ENCODE measurements at places on chromosomes 4 and X.

GRCh38 chr4:47510506-47511143 is 25.6 kb downstream of the ATP10D start:
- no peak for DNase-seq

DNA sequence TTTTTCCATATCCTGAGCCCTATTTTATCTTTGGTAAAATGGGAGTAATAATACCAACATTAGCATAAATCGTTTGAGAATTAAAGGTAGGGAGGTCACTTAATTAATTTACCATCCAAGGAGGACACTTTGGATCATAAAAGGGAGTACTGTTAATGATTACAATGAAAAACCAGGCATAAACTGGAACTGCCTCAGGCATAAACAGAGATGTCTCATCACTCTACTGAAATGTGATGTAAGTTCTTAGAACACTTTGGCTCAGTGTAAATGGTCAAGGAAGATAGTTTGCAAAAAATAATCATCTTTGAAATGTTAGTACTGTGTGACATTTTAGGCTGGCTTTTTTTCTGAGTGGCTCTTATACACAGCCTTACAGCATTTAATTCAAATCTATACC is 268.7 kb downstream of the SLC39A8 start:
- DNase-seq: no peak

- no peak for DNase-seq
Measured at GRCh38 chr4:38243388-38244053, 283.3 kb downstream of the PTTG2 start.

DNA sequence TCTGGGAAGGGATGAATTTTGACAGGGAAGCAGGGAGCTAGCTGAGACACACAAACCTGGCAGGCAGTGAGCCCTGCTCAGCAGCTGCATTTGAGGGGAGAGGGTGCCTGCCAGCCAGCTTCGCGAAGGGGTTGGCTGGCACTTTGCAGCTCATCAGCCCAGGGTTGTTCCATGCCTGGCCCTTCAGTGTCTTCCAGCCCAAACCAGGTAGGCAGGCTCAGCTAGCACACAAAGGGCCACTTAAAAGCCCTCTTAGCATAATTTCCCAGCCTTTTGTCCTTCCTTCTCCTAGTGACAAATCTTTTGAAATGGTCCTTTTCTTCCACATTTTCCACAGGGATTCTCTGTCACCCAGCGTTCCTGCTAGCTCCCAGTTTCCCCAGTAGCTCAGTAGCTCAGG is 4.3 kb upstream of the FRMPD3 start:
- DNase-seq: no peak

DNA sequence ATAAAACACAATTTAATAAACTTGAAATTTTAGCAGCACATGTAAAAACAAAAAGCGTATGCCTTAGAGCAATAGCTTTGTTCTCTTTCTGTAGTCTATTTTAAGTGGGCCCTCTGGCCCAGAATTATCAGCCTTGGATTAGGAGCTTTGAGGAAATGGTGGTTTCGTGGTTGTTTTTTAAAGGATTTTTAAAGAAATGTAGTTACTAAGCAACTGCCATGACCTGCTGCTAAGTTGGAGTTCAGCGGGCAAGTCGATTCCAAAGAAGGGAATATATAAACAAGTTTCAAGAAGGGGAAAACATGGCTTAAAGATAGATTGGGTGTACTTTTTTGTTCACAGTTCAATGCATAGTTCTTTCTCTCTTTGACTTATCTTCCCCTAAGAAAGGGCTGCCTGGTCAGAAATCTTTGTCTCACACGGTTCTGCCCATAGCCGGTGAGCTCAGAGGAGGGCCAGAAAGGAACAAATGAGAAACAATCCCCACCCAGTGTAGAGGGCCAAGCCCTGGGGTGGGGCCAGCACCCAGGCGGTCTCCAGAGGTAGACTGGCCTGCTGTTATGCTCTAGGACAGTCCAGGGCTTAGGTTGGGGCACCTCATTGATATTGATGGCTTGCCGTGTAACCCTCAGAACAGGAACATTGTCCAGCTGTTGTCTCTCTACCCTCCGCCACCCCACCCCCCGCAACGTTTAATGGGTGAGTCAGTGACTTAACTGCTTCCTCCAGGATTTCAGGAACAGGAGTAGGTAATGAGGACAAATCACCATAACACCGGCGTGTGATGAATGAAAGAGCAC is 32.5 kb downstream of the DLG3 start:
- DNase-seq: no peak

DNA sequence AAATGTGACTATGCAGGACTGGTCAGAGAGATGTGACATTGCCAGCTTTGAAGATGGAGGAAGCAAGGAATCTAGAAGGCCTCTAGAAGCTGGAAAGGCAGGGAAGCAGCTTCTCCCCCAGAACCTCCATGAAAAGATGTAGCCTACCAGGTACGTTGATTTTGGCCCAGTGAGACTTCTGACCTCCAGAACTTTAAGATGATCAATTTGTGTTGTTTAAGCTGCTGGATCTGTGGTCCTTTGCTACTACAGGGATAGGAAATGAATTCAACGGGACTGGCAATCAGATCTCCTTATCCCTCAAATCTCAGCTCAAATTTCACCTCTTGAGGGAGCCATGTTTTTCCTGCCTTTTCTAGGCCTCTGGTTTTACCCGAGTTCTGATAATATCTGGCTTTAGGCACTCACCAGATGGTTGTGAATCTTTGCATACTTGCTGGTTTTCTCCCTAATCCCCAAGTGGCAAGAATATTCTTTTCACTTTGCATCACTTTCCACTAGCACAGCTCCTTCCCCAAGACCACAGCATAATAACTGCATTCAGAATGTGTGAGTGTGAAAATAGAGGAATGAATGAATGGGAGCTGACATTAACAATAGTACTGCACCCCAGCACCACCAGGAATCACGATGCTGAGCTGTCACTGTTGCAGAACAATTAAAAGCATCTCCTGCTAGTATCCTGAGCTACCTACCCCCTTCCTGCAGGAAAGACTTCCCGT is 25.5 kb upstream of the TMSB4X start:
- no peak for DNase-seq

GRCh38 chr4:88178626-88179231 is 20.3 kb upstream of the ABCG2 start:
- no peak for DNase-seq

- no peak for DNase-seq
Measured at GRCh38 chrX:95058815-95059214, 1384.8 kb downstream of the FAM133A start.

- no peak for DNase-seq
Measured at GRCh38 chr4:71595576-71596108, 188.2 kb downstream of the GC start.

DNA sequence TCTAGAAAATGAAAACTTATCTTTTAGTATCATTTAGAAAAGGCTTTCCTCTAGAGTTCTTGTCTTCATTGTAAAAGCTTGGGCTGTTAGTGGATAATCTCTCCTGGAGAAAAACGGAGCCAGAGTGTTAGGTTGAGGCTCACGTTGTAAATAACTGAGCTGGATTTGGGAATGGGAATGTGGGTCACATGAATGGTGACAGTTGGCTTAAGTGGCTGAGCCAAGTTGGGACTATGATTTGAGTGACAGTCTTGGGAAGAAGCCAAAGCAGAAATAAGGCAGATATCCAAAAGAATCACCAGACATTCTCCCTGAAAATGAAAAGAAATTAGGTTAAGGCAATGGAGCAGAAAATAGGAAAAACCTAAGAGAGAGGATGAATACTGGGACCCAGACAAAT is 33.6 kb upstream of the PDGFC start:
- DNase-seq: no peak

- DNase-seq: no peak
Measured at GRCh38 chr4:89109841-89110540, 1.3 kb upstream of the TIGD2 start.

DNA sequence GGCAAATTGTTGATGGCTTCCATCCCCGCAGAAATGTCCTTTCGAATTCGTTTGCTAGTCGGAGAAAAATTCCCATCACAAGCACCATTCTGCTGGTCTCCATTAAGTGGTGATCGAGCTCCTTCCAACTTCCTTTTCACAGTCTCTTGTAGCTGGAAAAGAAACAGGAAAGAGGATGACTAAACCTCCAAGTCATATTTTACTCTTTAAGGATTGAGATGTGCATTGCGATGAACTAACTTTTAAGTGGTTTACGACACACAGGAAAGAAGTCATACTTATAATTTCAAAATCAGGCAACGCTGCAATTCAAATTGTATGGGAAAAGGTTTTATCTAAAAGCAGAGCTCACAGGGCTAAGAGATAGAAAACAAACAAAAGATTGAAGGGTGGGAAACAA is 225.2 kb downstream of the MGST2 start:
- no peak for DNase-seq

DNA sequence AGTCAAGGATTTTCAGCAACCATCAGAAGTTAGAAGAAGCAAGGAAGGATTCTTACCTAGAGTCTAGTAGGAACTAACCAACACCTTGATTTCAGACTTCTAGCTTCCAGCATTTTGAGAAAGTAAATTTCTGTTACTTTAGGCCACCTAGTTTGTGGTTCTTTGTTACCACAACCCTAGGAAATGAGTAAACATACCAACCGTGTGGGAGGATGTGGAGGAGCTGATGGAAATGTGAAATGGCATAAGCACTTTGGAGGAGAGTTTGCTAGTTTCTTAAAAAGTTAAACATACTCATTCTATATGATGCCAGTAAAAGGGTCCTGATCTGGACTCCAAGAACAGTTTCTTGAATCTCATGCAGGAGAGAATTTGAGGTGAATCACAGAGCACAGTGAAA is 679.4 kb downstream of the PDHA2 start:
- DNase-seq: no peak

- DNase-seq: no peak
Measured at GRCh38 chr4:27947302-27947701, 1086.7 kb downstream of the STIM2 start.

DNA sequence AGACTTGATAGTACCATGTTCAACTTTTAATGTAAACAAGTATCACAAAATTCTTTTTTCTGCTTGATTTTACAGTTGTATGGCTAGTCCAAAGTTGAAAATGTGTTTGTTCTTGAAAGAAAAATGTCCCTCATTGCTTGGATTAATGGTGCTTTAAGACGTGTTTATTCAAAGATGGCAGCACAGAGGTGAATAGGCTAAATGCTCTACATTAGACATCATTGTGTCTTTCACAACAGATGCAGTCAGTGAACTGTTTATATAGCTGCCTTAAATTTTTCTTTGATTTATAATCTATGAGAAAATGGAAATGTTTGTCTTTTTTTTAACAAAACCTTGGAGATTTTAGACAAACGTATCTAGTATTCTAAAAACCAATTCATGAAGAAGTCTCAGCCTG is 137.3 kb downstream of the BMPR1B start:
- DNase-seq: no peak

DNA sequence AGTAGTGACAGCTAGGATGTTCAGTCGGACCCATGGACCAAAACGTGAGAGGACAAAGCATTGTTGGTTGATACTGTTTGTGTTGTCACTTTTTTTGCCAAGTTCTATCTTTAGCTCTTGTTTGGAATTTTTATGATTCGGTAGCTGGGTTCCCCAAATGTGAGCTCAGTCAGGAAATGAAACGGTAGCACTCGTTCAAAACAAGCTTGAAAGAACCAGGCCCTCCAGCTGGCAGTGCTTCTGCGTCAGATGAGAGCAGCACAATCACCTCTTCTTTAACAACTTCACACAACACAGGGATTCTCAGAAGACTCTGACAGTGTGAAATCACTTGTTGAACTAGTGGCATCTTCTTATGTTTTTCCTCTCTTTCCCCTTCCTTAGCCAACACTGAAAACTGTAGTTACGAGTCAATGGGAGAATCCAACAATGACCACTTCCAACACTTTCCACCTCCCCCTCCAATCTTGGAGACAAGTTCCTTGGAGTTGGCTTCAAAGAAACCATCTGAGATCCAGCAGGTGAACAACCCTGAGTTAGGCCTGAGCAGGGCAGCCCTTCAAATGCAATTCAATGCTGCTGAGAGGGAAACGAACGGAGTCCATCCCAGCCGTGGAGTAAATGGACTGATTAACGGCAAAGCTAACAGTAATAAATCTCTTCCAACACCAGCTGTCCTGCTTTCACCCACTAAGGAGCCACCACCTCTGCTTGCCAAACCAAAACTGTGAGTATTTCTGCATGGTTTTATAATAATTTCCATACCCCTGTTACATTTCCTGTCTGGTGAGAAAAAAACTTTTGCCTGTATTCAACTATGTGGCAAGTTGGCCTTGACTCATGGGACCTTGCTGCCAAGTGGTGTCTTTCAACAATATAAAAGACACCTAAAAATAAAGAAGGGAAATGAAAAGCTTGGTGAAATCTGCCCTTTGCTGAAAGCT is 214.6 kb downstream of the PALLD start:
- no peak for DNase-seq

- no peak for DNase-seq
Measured at GRCh38 chrX:100316987-100317386, 93.1 kb downstream of the PCDH19 start.

GRCh38 chrX:110037178-110037577 is 34.3 kb downstream of the TMEM164 start:
- DNase-seq: no peak

- no peak for DNase-seq
Measured at GRCh38 chr4:33302321-33302720, 2582.2 kb downstream of the PCDH7 start.

GRCh38 chrX:2348211-2348610 is 152.6 kb downstream of the DHRSX start:
- no peak for DNase-seq

- no peak for DNase-seq
Measured at GRCh38 chr4:80096175-80096850, 23.3 kb upstream of the ANTXR2 start.

DNA sequence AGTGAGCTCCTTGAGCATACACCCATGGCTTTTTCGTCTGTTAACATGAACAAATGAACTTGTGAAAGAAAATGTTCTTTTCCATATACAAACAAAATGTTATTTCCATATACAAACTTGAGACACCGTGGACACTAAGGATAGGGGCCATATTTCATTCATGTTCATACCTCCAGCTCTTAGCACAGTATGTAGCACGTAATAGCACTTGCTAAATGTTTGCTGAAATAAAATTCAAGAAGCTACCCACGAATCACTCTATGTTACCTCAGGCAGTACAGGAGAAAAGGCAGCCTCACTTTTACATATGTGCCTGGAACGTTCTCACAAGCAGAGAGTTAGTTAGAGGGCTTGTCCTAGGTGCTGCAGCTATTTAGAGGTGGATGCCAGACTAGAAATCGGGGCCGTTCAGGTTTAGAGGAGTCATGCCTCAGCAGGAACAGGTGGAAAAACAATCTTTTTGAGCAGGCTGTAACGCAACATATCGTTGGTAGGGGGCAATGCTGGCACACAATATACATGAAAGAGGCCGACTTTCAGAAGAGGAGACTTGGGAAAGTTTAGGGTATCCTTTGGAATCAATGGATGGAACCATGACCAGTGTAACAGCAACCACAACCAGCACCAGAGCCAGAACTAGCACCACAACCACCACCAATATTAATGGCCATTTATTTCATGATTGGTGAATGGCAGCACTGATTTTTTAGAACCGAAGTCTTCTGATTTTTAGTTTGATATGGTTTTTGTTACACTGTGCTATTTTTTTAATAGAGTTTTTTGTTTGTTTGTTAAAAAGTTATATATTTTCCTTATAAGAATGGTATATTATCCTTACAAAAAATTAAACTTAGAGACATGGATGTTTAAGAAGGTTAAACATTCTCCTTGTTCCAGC is 14.8 kb upstream of the PAQR3 start:
- no peak for DNase-seq

GRCh38 chr4:169418846-169419245 is 148.1 kb upstream of the SH3RF1 start:
- DNase-seq: no peak

- DNase-seq: no peak
Measured at GRCh38 chr4:189807031-189807430, 133.6 kb upstream of the FRG1 start.
